ENCODE measurements at places on chromosomes 4 and X.

DNA sequence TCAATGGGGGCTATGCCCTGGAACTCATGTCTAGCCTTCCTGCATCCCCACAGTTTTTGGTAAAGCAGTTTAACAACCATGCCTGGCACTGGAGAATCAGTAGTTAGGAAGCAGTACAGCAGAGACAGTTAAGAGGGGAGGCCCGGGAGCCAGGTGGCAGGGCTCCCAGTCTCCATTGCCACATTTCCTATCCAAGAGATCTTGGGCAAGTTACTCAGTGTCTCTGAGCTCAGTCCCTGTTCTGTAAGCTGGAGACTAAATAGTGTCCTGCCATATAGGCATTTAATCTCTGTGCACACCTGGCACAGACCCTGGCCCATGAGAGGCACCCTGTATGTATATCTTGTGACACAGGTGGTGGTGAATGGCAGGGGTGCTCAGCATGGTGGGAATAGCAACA is 156.1 kb upstream of the EOLA2 start:
- no peak for DNase-seq

DNA sequence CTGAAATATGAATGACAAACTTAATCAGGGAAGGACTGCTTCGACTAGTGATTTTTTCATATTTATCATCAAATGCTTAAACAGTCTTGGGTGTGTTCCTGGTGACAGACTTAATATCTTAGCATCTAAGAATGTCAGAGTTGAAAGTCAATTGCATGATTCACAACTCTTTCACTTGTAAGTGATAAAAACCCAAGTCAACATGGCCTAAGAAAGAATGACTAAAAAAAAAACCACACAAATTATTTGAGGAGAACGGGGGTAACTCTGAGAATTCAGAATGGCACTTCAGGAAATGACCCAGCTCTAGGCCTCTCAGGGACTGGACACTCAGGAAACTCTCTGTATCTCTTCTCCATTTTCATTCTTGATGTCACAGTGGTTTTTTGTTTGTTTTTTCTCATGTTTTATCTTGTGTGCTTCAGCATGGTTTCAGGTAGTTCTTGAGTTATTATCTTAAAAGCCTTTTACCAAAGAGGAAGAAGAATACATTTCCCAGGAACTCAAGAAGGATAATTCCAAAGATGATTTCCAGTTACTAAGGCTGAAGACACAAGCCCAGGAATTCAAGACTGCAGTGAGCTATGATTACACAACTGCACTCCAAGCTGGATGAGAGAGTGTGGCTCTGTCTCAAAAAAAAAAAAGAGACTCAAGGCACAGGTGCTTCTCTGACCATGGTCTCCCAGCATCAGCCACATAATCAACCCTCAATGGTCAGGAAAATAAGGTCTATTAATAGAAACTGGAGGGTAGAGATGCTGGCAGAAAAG is 1697.8 kb upstream of the IGFBP7 start:
- no peak for DNase-seq

DNA sequence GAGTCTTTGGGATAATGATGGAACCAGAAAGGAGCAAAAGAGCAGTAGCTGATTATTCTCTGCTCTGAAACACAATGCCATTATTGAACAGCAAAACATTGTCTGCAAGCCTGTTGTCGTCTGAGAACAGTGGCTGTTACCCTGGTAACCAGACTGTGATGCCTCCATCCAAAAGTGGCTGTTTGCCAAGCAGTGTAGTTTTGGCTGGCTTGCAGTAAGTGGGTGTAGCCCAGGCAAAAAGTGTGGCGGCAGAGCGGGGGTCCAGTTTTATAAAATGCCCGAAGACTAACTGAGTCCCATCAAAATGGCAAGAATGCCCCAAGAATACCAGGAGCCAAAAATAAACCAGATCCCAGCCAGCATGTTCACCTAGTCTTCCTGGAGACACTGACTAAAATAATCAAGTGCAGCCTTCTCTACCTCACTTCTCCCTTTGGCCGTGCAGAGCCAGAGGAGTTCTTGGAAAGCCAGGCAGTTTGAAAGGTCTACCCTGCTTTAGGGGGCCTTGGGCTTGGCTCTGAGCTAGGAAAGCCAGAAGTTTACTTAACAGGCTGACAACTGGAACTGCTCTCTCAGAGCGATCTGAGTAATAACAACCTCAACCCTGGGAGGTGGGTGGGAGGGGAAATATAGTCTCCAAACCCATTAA is 2.6 kb downstream of the PLP1 start:
- DNase-seq = no peak

GRCh38 chr4:42649870-42650269 is 7.0 kb downstream of the ATP8A1 start:
- DNase-seq = no peak

Measured in liver (tissue), 10 donors.